ENCODE measurements at places on chromosomes 2 and 18.

- no peak for DNase-seq
These were observed 19.3 kb upstream of the SMCHD1 start for GRCh38 chr18:2636126-2636631.

GRCh38 chr18:71045331-71046065 lies 756.7 kb downstream of the SOCS6 start:
- DNase-seq: no peak

- no peak for DNase-seq
These were observed 698.1 kb upstream of the CDH2 start for GRCh38 chr18:28875059-28875458.

DNA sequence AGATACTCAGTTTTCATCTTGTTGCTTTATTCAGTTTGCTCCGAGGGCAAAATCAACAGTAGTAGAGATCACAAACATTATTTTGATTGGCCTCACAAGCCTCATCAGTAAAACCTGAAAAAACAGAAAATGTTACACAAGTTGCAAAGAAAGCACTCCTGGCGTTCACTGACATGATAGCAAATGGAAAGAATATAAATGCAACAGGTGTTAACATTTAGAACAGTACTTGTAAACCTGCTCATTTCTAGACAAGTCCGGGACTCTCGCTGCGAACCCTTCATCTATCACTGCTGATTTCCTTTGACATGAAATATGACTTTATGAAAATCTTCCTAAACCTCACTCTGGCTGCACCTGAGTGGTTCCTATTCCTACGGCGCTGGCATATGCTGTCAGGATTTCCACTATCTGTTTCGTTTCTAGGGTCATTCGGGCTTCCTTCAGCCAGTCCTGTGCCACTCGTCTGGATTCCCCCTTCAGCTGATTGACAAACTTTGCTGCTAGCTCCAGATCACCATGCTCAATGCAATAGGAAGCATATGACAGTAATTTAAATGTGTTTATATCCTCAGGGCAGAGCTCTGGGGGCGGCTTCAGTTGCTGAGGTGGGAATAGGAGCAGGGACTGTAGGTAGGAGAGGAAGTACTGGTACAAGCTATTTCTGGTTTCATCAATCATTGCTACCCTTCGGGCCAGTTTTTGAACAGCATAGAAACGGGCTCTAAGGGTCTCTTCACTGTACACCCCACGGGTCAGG lies 38.1 kb downstream of the PTCD3 start:
- DNase-seq: no peak

DNA sequence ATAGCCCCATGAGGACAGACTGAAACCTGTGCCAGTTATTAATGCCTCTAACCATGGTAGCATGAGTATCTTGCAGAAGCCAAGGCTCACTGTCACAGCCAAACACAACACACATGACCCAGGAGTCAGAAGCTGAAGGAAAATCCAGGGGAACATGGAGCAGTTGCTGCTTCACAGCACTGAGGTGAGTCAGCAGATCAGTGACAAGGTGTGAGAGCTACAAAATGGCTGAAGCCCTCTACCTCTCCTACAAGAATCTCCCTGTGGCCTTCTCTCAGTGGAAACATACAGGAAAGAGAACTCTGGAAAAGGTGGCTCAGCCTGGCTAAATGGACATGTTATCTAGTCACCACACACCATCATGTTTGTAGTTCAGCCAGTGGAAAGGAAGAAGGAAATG lies 93.5 kb downstream of the NAB1 start:
- DNase-seq: no peak

GRCh38 chr2:24077879-24078278 lies 1.8 kb upstream of the SF3B6 start:
- no peak for DNase-seq

DNA sequence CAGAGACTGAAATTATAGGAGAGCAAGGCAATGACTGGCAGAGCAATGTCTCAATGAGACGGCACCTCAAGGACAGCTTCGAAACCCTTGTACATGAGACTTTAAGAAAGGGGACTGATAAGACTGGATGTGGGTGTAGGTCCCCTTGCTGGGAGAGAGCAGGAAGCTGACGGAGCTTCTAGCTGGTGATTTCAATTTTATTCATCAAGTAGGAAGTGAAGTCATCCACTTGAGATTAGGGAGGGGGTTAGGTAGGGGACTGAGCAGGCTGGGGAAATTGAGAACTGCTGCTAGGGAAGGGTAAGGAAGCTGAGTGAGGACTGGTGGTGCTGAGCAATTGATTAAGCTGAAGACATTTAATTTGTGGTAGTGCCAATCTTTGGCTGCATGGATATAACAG lies 99.5 kb upstream of the ITGB6 start:
- no peak for DNase-seq

DNA sequence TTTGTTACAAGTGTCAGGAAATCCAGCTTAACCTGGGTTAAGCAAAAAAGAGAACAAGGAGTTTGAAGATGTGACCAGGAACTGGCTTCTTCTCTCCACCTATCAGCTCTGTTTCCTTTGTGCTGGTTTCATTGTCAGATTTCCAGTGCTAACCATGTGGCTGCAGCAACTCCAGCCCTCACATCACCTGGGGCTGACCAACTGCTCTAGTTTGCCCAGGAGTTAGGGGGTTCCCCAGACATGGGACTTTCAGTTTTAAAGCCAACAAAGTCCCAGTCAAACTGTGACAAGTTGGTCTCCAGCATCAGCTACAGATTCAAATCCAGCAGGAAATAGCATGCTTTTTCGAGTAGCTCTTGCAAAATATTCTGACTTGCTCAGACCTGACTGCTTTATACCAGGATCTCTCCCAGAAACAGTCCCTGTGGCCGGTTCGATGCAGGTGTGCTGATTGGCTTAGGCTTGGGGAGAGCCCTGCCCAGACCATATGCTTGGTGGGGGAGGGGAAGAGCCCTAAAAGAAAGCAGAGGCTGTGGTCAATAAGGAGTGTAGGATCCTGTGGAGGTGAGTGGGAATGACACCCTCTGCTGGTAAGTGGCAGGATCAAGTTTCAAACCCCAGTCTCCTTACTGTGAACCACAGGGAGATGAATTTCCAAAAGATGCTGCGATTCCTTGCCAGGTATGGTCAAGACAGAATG lies 49.5 kb downstream of the KCNE4 start:
- no peak for DNase-seq

GRCh38 chr2:187459256-187459655 lies 11.2 kb upstream of the CALCRL start:
- no peak for DNase-seq

GRCh38 chr2:231865222-231865621 lies 61.0 kb downstream of the NPPC start:
- no peak for DNase-seq

GRCh38 chr2:54895730-54896129 lies 154.5 kb downstream of the RTN4 start:
- no peak for DNase-seq

- DNase-seq: no peak
These were observed 252.8 kb downstream of the LDLRAD4 start for GRCh38 chr18:13471198-13471845.

- no peak for DNase-seq
These were observed 3.5 kb upstream of the NEURL3 start for GRCh38 chr2:96508521-96509113.

- no peak for DNase-seq
These were observed 63.9 kb downstream of the FAM161A start for GRCh38 chr2:61789807-61790602.

GRCh38 chr2:234497594-234498235 lies 834 bp upstream of the ARL4C start:
- no peak for DNase-seq

DNA sequence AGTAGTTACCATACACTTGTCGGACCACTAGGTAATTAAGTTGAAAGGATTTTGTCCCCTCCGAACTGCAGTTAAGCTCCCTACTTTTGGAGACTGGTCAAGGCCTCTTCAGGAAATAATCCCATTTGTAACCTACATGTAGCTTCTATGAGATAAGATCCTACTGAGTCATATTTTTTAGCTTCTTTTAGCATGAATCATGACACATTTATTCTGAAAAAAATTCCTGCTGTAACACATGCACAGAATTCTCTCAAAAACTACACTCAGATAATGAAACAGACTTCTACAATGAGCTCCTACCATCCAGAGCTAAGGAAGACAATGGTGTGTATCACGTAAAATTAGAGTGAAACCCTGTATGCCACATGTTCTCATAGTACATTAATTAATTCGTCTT lies 100.7 kb upstream of the CCDC195 start:
- no peak for DNase-seq

GRCh38 chr2:224271617-224272236 lies 130.2 kb downstream of the FAM124B start:
- DNase-seq: no peak

DNA sequence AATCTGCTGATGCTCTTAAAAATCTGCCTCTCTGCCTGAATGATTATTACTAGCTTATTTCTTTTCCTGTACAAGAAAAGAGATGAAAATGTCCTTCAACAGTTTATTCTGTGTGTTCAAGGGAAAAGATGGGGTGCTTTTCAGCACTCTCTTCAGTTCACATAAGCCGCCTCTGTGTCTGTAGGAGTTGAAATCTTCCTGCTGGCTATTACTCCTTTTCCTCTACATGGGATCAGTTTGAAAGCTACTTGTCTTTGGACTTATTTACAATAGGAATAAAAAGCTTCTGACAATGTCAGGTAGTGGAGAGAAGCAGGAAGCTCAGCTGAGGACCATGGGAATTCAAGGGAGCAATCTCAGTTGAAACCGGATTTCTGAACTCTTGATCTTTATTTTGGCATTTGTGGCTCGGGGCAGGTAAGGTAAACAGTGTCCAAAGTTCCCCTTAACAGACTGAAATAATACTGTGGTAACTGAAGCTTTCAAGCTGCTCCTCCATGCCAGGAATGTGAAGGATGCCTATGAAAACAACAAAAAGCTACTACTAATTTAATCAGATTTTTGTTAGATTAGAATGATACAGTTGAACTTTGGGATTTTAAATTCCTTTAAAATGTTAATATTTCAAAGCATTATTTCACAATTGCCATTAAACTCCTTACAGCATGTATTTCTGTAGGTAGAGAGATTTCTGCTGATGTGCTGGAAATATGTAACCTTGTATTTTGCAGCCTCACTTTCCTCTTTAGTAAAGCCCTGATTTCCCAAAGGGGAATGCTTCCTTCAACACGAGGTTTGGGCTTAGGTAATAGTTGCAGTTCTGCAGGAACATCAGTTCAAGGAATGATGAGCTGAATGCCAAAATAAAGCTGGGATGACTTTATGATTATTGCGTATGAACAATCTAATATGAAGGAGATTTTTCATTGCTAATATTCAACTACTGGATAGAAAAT lies 43.6 kb downstream of the MAPRE2 start:
- DNase-seq: no peak

- DNase-seq: no peak
These were observed 324.8 kb upstream of the GULP1 start for GRCh38 chr2:187966924-187967323.

GRCh38 chr2:192327576-192327975 lies 132.8 kb upstream of the TMEFF2 start:
- DNase-seq: no peak

- DNase-seq: no peak
These were observed 60.6 kb downstream of the KIF1A start for GRCh38 chr2:240759459-240759858.

GRCh38 chr2:62573137-62573731 lies 67.2 kb upstream of the TMEM17 start:
- no peak for DNase-seq

DNA sequence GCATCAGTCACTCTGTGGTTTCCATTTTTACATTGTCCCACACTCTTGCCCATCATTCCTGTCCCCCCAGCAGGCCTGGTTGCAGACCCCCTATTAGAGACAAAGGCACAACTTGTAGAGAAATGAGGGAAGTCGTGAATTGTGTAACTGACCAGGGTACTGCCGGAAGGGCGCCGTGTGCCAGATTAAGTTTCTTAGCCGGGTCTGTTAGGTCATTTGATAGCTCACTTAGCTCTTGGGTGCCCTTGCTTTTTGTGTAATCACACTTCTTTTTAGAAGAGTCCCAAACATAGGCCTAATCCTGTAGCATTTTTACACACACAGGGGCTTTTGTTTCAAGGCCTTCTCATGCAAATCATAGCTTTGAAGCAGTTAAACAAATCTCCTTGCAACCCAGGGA lies 87.2 kb downstream of the CTAGE1 start:
- DNase-seq: no peak

DNA sequence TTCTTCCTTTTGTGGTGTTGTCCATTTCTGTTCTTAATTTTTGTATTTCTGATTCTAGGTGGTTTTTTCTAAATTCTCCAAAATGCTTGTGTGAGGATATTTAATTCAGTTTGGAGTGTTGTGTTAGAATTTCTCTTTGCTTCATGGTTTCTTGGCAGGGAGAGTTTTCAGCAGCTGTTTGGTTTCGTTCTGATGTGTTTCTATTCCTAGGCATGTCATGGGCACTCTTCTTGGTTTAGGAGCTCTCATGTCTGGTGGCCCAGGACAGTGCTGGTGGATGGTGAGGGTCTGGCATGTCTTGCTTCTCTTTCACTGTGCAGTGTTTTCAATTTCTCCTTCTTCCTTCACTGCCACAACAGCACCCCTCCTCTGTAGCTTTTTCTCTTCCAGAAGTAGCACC lies 52.9 kb downstream of the OSBPL6 start:
- no peak for DNase-seq

- DNase-seq: no peak
These were observed 293.0 kb upstream of the HS6ST1 start for GRCh38 chr2:128611421-128612320.

DNA sequence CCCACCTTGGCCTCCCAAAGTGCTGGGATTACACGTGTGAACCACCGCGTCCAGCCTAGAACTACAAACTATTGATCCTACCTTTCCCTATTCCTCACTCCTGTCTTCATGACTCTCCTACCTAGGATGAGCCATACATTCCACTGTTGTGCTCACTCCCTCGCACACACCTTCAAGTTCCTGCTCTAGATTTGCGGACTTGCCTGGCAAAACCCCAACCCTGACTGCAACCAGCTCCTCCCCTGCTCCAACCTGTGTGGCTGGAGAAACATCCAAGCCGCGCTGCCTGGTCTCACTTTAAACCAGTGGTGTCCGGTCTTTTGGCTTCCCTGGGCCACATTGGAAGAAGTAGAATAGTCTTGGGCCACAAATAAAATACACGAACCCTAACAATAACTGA lies 5.0 kb upstream of the DNPEP start:
- no peak for DNase-seq

GRCh38 chr2:31235504-31235902 lies 1.6 kb downstream of the EHD3 start:
- no peak for DNase-seq

GRCh38 chr2:73503992-73504570 lies 118.4 kb downstream of the ALMS1 start:
- no peak for DNase-seq

DNA sequence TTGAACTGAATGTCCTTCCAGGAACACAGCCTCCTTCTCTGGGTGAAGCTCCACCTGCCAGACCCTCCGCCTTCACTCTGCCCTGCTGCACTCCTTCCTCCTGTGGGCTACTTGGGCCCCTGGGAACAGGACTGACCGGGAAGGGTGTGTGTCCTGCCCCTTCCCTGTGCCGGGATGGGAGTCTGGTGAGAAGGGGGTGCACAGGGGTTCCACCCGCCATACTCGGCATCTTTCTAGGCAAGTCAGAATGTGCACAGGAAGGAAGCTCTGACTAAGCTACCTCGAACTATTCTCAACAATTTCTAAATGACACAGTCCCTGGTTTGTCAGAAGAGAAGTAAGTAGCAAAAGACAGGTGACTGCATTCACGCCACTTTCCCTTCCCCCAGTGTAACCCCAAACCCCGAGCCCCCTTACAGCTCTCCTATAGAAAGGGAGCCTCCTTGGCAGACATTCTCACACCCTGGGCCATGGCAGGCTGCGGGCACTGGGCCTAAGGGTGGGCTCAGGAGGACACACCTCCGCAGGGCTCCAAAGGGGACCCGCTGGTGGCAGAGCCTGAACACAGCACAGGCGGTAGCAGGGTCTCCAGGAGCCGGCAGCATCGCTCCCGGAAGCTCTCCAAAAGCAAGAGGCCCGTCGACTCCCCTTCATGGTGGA lies 184.1 kb downstream of the HDAC4 start:
- no peak for DNase-seq
